ENCODE measurements at places on chromosomes 5 and 9.
A peak's percentile ranks its signal among the peaks of the same experiment; 100 is the strongest.

DNA sequence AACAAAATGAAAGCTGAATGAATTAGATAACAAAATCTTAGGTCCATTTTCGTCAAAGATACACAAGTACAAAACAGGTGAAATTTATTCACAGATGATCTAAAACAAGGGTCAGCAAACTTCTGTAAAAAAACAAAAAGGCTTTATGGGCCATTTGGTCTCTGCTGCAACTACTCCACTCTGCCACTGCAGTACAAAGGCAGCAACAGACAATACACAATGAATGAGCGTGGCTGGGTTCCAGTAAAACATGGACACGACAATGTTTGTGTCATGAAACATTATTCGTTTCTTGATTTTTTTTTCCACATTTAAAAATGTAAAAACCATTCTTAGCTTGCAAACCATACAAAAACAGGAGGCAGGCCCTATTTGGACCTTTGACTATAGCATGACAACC is 71.9 kb downstream of the ECPAS start:
- no peak for DNase-seq

- no peak for DNase-seq
Observed at GRCh38 chr5:57383093-57383861, 99.3 kb downstream of the ACTBL2 start.

DNA sequence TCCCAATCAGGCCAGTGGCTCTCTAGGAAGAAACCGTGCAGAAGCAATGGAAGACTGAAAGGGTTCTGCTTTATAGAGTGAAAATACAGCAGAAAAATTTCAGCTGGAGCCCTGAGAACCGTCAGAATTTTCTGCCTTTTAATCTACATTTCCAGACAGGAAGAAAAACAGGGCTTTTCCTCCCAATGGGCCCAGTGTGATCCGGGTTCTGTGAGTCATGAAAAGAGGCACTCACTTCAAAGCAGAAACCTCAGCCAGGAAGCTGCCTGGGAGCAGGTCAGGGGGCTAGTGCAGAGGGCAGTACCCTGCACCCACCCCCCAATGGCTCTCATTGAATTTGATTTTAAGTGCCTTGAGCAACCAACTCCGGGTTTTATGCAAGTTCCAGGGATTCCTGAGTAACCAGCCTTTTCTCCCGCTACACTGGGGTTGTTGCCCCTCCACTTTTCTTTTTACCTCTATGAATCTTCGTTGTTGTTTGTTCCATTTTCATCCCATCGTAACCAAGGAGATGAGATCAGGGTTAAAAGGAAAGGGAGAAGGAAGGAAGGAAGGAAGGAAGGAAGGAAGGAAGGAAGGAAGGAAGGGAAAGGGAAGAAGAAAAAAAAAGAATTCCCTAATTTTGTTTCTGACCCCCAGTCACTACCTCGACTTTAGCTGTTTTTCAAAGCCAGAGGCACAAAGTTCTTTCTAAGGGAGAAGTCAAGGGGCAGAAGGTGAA is 1.3 kb downstream of the BARHL1 start:
- no peak for DNase-seq

- no peak for DNase-seq
Observed at GRCh38 chr5:172180936-172181335, 7.1 kb downstream of the STK10 start.

GRCh38 chr9:93592008-93592642 is 15.7 kb downstream of the PHF2 start:
- no peak for DNase-seq

- DNase-seq, result peak; percentile 62
Observed at GRCh38 chr5:173972925-173973615, 15.9 kb upstream of the C5orf47 start.

GRCh38 chr9:110327716-110328115 is 9.9 kb downstream of the TXNDC8 start:
- DNase-seq, result no peak

DNA sequence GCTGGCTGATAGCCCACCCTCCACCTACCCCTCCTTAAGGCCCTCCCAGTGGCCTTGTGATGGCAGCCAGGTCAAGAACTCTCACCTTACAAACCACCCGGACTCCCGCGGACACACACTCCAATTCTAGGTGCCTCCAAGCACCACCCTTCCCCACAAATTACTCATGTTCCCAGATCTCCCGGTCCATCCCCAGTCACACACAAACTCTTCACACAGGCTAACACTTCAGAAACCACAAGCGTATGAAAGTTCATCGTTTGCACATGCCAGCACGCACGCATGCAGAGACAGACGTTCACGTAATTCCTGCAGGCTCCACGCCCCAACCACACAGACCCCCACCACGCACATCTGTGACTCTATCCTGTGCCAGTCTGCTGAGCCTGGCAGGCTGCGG is 18.0 kb downstream of the NR5A1 start:
- DNase-seq, result no peak

DNA sequence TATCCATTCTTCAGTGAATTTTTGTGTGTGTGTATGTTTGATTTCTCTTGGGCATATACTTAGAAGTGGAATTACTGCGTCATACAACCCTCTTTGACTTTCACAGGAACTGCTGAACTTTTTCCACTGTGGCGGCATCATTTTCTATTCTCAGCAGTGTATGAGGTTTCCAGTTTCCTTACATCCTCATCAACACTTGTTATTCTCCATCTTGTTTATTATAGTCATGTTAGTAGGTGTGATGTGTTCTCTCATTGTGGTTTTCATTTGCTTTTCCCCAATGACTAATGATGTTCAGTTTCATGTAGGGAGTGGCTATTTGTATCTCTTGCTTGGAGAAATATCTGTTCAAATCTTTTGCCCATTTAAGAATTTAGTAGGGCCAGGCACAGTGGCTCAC is 2.6 kb downstream of the ZNF79 start:
- DNase-seq, result no peak

Measured in activated CD8-positive, alpha-beta memory T cell treated with anti-CD3 and anti-CD28 coated beads for 1 hour (primary cell).